ENCODE measurements at places on chromosomes 11 and 22.

DNA sequence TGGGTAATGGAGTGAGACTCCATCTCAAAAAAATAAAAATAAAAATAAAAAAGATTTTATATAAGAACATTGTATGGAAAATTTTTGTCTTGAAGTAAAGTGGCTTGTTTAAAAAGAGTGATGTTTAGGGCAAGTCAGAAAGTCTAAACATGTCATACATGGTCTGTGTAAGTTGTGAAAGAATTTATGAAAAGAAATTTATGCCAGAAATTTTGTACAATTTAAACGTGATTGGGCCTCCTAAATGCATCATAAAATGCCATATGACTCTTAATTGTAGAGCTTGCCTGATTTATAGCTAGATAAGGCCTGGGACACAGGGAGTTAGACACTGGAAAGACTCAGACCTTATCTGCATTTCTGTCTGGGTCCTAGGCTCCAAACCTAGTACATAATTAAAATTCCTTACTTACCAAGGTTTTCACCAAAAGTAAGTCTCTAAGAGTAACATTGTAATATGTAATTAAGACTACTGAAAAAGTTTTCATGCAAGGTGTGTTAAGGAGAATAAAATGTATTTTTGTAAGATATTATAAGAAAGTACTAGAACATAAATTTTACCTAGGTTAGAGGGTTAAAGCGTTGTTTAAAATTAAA, 110.5 kb downstream of the AASDHPPT start:
- no peak for DNase-seq

DNA sequence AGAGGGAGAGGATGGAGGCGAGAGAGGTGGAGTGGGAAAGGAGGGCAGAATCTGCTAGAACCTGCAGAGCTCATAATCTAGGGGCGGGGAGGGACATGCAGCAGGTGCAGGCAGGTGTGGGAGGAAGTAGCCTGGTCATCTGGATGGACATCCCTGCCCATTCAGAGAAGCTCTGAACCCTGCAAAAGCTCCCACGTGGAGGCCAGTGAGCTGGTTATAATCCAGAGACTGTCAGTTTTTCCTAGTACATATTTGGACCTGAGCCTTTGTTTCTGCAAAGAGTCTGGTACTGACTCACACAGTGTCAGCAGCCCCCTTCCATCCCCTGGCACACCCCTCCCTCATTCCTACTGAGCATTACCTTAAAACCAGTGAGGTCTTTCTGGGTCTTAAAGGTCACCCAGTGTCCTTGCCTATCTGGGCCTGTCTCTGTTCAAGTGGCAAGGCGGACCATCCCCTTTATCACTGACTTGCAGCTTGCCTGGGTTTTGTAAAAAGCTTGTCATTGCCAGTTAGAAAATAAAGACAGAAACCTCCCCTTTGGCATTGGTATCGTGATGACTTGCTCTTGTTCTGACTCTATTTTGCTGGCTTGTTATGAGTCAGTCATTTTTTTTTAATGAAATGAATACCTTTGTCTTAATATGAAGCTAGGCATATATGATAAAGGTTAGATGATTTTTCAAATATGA, 26.1 kb downstream of the PTPRJ start:
- DNase-seq = no peak

GRCh38 chr11:46335890-46336562, 11.2 kb upstream of the DGKZ start:
- no peak for DNase-seq

DNA sequence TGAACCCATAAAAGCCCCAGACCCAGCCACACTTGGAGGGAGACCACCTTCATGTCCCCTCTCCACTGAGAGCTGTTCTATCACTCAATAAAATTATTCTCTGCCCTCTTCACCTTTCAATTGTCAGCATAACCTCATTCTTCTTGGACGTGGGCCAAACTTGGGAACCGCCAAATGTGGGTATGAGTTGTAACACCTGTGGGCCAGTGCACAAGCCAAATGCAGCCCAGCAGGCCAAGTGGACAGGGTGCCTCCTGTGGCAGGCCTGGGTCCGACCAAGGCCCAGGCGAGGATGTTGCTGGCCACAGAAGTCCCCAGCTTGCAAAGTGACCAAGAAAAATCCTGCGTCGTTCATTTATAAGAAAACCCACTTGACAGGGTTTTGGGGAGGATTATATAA, 621.2 kb downstream of the METTL15 start:
- DNase-seq = no peak

DNA sequence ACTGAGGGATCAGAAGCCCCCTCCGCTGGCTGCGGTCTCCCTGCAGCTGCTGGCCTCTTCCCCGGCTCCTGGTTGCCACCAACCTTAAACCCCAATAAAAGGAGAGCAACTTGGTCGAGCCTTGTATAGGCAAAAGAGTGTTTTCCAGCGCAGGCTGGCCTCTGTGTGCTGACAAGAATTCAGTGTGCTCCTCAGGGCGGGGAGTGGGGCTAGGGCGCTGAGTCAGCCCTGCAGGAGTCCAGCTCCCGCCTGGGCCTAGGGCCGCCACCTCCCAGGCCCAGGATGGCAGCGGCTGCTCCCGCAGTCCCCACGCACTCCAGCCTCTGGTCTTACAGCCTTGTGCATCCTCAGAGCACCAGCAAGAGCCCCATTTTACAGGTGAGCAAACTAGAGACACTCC, at the start of gene SHISAL1:
Gene SHISAL1 (minus strand): TSS at position 186 of the 400 bp plus-strand sequence. CDS start 12,006 bp downstream, outside the sequence.
- no peak for DNase-seq

DNA sequence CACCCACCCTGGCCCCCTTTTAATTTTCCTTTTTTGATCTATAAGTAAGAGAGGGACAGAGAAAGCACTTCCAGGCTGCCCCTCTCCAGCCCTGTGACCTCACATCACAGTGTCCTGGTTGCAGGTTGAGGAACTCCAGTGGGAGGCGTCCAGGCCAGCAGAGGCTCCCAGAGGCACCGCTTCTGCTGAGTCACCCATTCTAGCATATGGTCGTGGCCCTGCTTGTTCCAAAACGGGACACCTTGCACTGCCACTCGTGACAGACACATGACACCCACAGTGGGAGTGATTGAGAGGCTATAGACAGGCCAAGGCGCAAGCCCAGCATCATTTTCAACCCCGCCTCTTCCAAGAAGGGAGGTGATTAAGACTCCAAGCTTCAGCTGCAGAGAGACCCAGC, 16.0 kb upstream of the TMPRSS4 start:
- no peak for DNase-seq

GRCh38 chr11:93484716-93485115, 58.5 kb downstream of the SMCO4 start:
- DNase-seq = no peak

GRCh38 chr11:36354221-36355003, 58.3 kb downstream of the PRR5L start:
- no peak for DNase-seq

DNA sequence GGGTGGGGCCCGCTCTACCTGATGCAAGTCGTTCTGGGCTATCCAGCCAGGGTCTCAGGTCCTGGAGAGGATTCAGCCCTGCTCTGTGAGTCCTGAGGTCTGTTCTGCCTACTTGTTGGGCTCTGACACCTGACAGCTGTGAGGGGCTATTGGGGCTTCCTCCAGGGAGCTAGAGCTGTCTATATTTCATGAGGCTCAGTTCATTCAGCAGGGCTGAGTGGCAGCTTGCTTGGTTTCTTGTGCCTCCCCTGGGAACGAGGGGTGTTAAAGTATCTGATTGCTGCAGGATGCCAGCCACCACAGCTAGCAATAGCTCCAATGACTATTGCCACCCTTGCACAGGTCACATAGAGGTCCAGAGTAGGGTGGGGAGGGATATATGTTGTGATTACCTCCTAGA, 26.7 kb downstream of the INSC start:
- no peak for DNase-seq

DNA sequence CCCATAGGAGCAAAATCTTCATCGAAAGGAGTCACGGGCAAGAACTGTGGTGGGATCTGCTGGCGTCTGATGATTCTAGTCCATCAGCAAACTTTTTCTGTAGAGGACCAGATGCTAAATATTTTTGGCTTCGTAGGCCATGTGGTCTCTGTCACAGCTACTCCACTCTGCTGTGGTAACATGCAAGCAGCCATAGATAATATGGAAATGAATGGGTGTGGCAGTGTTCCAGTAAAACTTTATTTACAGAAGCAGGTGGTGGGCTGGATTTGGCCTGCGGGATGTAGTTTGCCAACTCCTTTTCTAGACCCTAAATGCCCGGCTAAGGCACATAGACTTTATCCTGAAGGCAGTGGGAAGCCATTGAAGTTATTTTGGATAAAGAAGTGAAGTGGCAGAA, 32.9 kb downstream of the BMAL1 start:
- no peak for DNase-seq

DNA sequence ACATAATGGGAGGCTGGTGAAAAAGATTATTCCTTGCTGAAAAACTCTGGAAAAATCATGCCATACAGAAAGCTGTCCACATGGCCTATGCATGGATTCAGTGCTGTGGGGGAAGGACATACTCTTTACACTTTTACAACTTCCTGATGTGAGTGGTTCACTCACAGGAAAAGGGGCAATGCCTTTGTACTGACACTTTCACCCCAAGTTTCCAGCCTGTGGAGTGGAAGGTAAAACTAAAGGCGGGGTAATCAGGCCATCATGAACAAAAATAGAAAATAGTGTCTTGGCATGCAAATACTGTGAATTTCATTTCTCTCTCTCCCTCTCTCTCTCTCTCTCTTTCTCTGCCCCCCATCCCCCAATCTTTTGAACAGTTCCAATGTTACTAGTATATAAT, 281.8 kb downstream of the ETS1 start:
- no peak for DNase-seq

Measured in activated T-helper 1 cell treated with Interleukin-2 at 50 U/mL for 16 hours (primary cell).